ENCODE measurements at places on chromosomes 6 and 20.

DNA sequence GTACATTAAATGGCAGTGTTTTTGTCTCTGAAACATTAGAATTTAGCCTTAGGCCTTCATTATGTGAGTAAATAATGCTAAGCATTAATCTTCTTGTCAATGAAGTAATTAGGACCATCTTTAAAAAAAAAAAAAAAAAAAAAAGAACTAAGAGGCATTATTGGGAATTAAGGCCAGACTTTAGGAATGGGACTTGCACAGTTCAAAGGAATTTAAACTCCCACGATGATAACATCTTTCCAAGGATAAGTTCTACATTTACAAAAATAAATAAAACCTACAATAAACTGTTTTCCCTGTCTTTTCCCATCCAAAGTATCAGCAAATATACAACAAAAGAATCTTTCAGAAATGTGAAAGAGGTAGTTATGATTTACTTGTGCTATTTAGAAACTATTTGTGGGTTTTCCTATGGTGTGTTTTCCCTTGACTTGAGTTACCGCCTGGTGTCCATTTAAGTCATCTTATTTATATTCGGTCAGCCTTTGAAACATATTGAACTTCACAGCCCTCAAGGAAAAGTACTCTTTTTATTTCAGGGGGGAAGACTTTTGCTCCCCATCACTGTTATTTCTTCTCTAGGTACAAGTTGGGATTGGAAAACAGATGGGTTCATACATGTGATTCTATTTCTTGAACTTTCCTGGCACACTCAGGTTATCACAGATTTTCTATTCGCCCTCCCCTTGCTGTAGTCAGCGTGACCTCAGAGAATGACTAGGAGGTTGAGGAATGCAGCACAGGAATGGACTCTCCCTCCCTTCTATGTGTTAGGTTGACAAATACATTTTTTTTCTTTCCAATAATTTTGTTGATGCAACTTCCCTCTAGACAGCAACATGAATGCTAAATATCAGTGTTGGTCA is 13.6 kb downstream of the STMND1 start:
- no peak for DNase-seq

- DNase-seq, result no peak
These were observed 63.7 kb upstream of the COL21A1 start for GRCh38 chr6:56311061-56311460.

GRCh38 chr6:15522856-15523529 is 139.8 kb downstream of the DTNBP1 start:
- no peak for DNase-seq

DNA sequence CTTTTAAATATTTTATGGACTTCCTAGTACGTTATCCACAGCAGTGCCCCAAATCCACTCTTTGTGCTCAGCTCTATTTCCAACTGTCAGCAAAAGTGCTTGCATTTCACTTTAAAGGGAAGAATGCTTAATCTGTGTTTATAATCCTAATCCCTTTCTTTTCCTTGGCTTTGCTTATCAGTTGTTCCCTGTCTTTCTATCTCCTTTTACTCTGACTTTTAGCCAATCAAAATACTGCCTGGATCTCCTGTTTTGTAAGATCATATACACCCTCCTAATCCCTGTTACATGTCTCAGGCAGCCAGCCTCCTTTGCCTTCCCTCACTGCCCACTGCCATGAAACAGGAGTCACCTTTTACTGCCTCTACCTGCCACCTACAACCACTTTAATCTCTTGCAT is 102.9 kb downstream of the AIG1 start:
- DNase-seq, result no peak

DNA sequence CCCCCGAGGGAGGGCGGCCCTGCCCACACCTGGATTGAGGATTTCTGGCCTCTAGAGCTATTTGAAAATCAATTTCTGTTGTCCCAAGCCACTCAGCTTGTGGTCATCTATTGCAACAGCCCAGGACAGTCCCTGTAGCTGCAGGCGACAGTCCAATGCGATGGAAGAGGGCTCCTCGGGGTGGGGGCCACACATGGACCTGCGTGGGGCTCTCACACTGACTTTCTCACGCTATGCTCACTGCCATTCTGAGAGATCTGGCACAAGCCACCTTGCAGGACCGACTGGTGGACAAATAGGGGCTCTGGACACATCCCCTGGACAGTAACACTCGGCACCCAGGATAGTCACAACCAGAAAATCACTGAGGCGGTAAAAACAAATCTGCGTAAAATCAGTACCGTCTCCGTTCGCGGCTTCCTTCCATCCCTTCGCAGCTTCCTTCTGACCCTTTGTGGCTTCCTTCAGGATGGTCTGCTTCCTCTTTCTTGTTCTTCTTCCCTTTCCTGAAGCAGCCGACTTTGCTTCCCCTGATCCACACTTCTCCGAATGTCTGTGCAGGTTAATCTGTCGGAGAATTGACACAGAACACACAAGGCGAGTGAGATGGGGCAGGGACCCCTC is 21.8 kb downstream of the CTCFL start:
- no peak for DNase-seq

DNA sequence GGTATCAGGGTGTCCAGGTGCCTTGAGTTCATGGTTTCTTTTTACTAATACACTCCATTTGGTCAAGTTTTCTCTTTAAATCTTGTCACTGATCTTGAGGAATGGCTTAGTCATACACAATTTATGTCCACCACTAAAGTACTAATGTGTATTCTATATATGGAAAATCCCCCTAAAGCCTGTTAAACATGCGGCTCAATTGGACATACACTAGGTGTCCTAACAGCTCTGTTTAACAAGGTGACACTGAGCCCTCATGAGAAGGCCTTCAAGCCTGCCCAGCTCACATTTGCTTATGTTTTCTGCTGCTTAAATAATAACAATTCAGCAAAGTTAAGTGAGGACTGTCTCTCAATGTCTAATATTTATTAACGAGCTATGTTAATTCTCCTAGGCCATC is 31.5 kb downstream of the PDE7B start:
- no peak for DNase-seq

GRCh38 chr20:56014998-56015397 is 9.7 kb upstream of the CBLN4 start:
- no peak for DNase-seq

GRCh38 chr6:138161088-138161337 is 726 bp upstream of the ARFGEF3 start:
- DNase-seq, result no peak

- no peak for DNase-seq
These were observed 12.2 kb downstream of the RRP36 start for GRCh38 chr6:43033496-43034189.

- no peak for DNase-seq
These were observed 41.3 kb downstream of the REV3L start for GRCh38 chr6:111441678-111442243.

DNA sequence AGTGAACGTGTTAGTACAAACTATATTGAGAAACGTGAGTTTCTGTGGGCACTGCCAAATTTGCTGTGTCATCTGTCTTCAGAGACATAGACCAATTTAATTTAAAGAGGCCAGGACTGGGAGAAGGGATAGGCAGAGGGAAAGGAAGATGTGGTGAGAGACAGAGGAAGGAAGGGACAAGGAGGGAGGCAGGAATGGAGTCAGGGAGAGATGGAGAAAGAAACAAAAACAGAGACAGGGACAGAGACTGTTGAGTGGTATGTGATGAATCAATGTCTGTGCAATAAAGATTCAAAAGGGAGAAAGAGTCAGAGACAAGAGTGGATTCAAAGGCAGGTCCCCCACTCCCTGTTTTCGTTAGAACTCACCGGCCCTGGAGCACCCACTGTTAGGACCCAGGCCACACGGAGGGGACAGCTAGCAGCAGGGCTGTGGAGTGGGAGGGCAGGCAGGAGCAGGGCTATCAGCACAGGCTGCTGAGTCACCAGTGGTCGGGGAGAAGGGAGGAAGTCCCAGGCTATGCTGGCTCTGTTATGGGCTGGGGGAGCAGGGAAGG is 51.6 kb upstream of the CHD6 start:
- no peak for DNase-seq

DNA sequence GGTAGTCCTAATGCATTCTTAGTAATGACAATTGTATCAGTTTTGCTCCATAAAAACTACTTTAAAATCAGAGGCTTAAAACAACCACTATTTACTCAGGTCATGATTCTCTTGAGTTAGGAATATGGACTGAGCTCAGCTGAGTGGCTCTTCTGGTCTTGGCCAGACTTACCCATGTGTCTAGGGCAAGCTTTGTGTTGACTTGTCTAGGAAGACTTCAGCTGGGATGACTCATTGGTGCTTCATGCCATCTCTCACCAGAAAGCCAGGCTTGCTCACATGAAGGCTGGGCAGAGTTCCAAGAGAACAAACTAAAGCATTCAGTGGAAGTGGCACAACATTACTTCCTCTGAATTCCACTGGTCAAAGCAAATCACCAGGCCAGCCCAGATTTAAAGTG is 155.3 kb downstream of the DHX35 start:
- DNase-seq, result peak; percentile 33

DNA sequence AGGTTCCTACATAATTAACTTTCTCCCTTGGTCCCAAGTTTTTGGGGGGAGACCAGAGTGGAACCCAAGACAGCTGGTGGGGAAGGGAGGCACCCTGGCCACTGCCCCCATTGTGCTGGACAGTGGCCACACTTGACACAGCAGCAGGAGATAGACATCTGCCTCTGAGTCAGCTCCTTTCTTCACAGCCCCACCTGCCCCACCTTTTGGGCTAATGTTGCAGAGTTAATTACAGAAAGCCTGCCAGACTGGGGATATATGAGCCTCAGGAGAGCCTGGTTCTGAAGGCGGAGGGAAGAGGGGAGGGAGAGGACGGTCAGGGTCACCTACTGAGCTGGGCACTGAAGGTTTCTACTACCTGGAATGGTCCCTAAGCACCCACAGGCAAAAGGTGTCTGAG is 50.6 kb downstream of the MAFB start:
- DNase-seq, result no peak

GRCh38 chr6:134437376-134437775 is 119.5 kb upstream of the SGK1 start:
- no peak for DNase-seq

GRCh38 chr20:33984182-33984719 is 9.5 kb upstream of the RALY start:
- DNase-seq, result no peak

GRCh38 chr20:37072293-37073196 is 23.3 kb downstream of the RBL1 start:
- no peak for DNase-seq

GRCh38 chr6:56516003-56516402 is 126.7 kb downstream of the DST start:
- DNase-seq, result no peak

DNA sequence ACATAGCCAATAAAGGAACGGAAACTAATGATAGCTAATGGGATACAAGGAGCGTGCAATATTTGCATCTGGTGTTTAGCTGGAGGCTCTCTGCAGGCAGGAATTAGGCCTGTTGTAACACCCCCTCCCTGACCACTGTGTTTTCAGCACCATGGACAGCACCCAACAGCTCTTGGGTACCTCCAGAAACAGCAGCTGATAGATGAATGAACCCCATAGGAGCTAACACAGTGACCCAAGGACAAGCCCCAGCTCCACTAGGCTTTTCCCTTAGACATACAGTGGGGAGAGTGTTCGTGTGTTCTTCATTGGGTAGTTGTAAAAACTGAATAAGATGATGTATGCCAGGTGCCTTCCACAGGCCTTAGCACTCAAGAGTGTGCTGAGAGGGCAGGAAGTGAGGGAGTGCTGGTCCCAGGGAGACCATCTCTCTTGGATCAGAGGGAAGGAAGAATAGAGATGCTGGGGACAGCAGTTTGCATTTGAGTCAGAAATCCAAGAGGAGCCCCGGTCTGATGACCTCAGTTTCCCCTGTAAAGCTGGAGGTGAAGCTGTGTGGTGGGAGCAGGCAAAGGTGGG is 161.3 kb downstream of the PHACTR3 start:
- no peak for DNase-seq

GRCh38 chr6:15343490-15344191 is 97.8 kb downstream of the JARID2 start:
- DNase-seq, result no peak
